ENCODE measurements at places on chromosomes 7 and 10. TPM values are rescaled to one million over a fixed set of nuclear protein-coding genes. Genes with fewer than 3 reads are reported as not detected.
A peak's percentile ranks its signal among the peaks of the same experiment; 100 is the strongest.

Gene SAMD9L
- total RNA-seq, result not detected

GRCh38 chr10:74189999-74190421, 39.0 kb downstream of the ADK start:
- no peak overlapping the region for H3K27ac ChIP-seq
- no peaks in the 10 kb centered on the region for H3K36me3 ChIP-seq
- no peaks in the 10 kb centered on the region for H3K4me1 ChIP-seq
- no peak for DNase-seq
- H3K4me3 ChIP-seq, result no peak overlapping the region

Gene METTL2B
- total RNA-seq, result 50.5 TPM

- peaks cover 5% of the 10 kb centered on the region for H3K36me3 ChIP-seq
- no peak overlapping the region for H3K4me3 ChIP-seq
- no peaks in the 10 kb centered on the region for H3K27me3 ChIP-seq
- no peaks in the 10 kb centered on the region for H3K4me1 ChIP-seq
- DNase-seq, result no peak
Observed at GRCh38 chr10:125007436-125007835, 65.5 kb downstream of the ZRANB1 start.

- H3K4me1 ChIP-seq, result no peaks in the 10 kb centered on the region
- no peak overlapping the region for H3K4me3 ChIP-seq
- no peaks in the 10 kb centered on the region for H3K27me3 ChIP-seq
- H3K27ac ChIP-seq, result no peak overlapping the region
- no peaks in the 10 kb centered on the region for H3K36me3 ChIP-seq
Observed at GRCh38 chr7:21671859-21672258, 129.0 kb downstream of the DNAH11 start.

DNA sequence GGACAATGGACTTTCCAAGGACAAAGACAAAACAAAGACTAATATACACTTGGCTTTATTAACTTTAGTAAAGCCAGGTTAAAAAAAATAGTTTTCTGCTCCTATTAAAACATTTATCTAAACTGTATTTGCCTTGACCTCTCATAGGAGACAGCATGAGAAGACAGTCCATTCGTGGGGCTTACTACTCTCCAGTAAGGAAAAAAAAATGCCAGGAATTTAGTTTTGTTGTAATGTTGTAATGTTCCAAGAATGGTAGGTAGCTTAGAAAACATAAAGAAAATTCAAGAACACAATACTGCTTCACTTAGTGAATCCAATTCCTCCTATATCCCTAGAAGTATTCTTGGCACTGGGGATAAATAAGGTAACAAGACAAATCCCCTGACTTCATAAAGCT, 81.7 kb downstream of the KMT2C start:
- no peaks in the 10 kb centered on the region for H3K4me1 ChIP-seq
- H3K27ac ChIP-seq, result no peak overlapping the region
- no peak for DNase-seq
- peaks cover 67% of the 10 kb centered on the region for H3K36me3 ChIP-seq

Gene PON1
- total RNA-seq, result not detected

GRCh38 chr10:118961436-118961835, 68.1 kb upstream of the NANOS1 start:
- no peaks in the 10 kb centered on the region for H3K4me1 ChIP-seq
- no peaks in the 10 kb centered on the region for H3K27me3 ChIP-seq
- peak; percentile 50 for DNase-seq
- H3K4me3 ChIP-seq, result no peak overlapping the region

- no peak overlapping the region for H3K4me3 ChIP-seq
- DNase-seq, result no peak
- H3K4me1 ChIP-seq, result peaks cover 4% of the 10 kb centered on the region
- H3K36me3 ChIP-seq, result no peaks in the 10 kb centered on the region
- peaks cover 16% of the 10 kb centered on the region for H3K27me3 ChIP-seq
Observed at GRCh38 chr10:100696477-100696901, 48.9 kb upstream of the PAX2 start.

DNA sequence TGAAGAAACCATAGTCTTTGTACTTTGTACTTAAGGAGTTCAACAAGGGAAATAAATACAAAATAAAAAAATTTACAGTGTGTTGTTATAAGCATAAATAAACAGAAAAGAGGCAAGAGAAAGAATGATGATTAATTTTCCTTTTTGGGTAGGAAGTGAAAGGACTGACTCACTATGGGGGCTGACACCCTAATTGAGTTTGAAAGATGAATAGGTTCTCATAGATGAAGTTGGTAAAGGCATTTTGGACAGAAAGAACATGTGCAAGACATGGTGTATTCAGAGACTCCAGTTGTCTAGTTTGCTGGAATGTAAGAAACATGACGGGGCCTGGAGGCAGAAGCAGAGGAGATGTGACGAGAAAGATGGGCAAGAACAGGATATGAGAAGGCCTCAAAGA, 83.7 kb downstream of the VPS50 start:
- H3K4me3 ChIP-seq, result no peak overlapping the region
- no peak for DNase-seq
- H3K27ac ChIP-seq, result no peak overlapping the region
- H3K36me3 ChIP-seq, result peaks cover 4% of the 10 kb centered on the region
- no peaks in the 10 kb centered on the region for H3K27me3 ChIP-seq

GRCh38 chr10:99329554-99330346, 594 bp downstream of the CNNM1 start:
- peak overlapping the region; percentile 82 for H3K4me3 ChIP-seq
- H3K27me3 ChIP-seq, result peaks cover 40% of the 10 kb centered on the region
- peaks cover 6% of the 10 kb centered on the region for H3K36me3 ChIP-seq
- H3K27ac ChIP-seq, result no peak overlapping the region

GRCh38 chr7:96131525-96131924, 190.4 kb downstream of the SLC25A13 start:
- peaks cover 12% of the 10 kb centered on the region for H3K4me1 ChIP-seq
- DNase-seq, result peak; percentile 73
- H3K27me3 ChIP-seq, result no peaks in the 10 kb centered on the region
- H3K36me3 ChIP-seq, result peaks cover 44% of the 10 kb centered on the region
- no peak overlapping the region for H3K4me3 ChIP-seq

DNA sequence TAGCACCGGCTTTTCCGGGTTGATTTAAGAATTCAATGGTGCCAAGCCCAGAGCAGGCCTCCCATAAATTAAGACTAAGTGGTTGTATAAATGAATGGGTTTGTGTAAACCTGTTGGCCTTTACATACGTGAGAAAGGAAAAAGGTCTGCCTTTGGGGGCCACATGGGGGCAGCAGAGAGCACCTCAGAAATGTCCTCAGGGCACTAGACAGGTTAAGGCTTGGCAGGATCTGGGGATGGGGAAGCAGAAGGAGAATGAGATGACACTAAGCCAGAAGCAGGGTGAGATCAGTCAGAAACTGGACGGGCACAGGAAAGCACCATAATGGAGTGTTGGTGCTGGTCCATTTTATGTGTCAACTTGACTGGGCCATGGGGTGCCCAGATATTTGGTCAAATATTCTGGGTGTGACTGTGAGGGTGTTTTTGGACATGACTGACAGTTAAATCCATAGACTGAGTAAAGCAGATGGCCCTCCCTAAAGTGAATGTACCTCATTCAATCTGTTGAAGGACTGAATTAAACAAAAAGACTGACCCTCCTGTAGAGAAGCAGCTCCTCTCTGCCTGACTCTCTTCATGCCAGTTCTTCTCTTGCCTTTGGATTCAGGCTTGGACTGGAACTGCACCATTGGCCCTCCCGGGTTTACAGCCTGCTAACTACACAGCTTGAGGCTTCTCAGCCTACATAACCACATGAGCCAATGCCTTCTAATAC, 58.9 kb downstream of the FRMPD2 start:
- H3K27ac ChIP-seq, result no peak overlapping the region
- H3K27me3 ChIP-seq, result peaks cover 27% of the 10 kb centered on the region
- peak; percentile 90 for DNase-seq
- H3K36me3 ChIP-seq, result no peaks in the 10 kb centered on the region

All from endodermal cell (in vitro differentiated cells).